ENCODE measurements at places on chromosomes 11 and 22.

- no peak for DNase-seq
These were observed 11.1 kb downstream of the RANGAP1 start for GRCh38 chr22:41274856-41275255.

- DNase-seq: no peak
These were observed 5.9 kb downstream of the RANGAP1 start for GRCh38 chr22:41280065-41280464.

DNA sequence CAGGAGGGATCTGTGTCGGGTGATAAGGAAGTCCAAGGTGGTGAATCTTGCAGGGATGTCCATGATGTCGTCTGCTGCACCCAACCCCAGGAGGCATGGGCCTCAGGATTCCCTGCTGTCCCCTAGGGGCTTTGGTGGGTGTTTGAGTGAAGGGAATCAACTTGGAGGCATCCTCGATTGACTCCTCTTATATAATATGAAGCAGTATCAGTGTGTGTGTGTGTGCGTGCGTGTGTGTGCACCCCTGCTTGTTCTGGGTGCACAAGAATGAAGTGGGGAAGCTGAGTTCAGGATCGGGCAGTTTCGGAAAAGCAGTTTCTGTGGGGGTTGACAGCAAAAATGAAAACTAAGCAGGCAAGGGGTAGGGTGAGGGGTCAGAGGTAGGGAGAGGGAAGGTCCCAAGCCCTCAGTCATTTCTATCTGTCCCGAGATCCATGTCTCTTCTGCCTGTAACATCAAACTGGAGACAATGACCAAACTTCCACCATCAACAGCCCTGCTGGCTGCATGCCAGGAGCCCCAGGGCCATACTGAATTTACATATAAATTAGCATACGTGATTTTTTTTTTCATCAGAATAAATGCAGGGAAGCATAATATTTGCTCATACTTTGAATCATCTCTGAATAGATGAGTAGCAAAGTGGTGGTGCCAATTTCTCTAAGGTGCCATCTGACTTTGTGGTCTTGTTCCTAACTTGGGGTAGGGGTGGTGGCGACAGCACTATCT, 2.0 kb downstream of the NTM start:
- DNase-seq: no peak

GRCh38 chr11:64871492-64871891, 6.9 kb downstream of the EHD1 start:
- DNase-seq: no peak

GRCh38 chr22:36116127-36116526, 44.4 kb downstream of the APOL3 start:
- DNase-seq: no peak

- no peak for DNase-seq
These were observed 107.9 kb downstream of the SCN3B start for GRCh38 chr11:123546515-123546914.

DNA sequence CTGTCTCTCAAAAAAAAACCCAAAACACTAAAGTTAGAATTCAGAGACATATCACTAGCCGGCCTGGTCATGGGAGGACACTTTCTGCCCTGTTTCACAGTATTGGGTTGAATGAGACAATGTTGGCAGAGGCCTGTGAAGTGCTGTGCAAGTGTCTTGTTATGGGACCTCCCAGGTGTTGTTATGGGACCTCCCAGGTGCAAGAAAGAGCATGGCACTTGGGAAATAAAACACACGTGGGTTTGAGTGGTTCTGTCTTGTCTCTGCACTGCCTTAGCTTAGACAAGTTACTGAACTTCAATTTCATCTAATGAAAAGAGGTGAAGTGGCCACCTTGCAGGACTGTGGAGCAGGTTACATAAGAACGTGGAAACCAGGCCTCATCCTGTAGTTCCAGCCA, 28.9 kb upstream of the RAB1B start:
- no peak for DNase-seq

- DNase-seq: no peak
These were observed 44.3 kb downstream of the CWF19L2 start for GRCh38 chr11:107413352-107413751.

DNA sequence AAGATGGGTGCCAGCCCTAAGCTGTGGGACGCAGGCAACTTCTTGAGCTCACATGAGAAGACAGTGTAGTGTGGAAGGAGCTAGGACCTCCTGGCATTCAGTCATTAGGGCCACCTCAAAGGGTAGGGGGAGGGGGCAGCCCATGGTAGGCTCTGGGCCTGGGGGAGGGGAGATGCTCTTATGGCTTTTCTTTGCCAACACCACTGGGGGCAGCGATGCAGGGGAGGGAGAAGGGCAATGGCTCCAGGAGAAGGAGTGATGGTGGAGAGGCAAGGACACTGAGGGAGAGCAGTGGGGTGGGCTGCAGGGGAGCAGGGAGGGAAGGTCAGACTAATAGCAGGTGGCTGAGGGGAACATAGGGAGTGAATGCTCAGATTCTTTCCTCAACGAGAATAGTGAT, 63.3 kb upstream of the SUSD2 start:
- DNase-seq: no peak

DNA sequence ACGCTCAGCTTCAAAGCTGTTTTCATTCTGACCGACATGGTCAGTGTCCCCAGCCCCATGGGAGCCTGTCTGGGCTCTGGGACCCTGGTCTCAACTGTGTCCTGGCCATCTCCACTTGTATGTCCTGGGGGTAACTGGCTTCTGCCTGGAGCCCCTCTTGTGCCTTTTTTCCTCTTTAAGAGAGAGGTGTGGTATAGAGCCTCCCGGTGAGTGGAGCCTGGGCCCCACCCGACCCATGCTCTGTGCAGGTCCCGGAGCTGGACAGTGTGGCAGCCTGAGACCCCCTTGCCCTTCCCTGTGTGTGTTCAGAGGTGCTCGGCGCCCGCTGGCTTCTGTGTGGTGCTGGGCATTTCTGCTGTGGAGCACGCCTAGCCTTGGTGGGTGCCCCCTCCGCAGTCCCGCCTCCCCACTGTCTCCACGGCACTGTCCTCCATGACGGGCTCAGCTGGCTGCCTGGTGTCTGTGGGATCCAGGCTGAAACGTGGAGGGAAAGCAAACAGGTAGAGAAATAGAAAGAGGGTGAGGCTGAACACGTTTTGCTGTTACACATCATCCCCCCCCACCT, 74.9 kb downstream of the PARVB start:
- no peak for DNase-seq

DNA sequence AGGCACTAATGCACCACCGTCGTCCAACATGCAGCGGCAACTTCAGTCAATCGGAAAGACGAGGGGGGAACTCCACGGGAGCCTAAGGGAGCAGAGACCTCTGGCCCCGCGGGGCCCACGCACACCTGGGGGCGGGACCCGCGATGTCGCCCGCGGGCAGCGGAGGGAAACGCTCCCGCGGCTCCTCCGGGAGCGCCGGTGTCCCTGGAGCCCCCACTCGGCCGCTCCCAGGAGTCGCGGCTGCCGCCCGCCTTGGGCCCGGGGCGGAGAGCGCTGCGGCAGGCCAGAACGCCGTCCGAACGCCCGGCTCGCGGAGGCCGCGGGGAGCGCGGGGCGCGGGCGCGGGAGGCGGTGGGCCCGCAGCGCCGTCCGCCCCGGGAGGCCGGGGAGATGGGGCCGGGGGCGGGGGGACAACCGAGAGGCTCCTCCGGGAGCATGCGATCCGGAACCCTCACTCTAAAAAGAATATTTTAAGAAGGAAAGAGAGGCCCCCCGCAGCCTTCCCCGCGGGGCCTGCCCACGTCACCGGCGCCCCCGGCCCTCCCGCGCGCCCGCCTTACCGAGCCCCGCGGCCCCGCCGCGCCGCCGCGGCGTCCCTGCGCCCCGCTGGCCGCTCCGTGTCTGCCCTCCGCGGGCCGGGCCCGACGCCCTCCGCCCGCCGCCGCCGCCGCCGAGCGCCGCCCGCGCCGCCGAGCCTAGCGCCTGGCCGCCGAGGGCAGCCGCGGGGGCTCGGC, 86.6 kb upstream of the ARHGAP32 start:
- DNase-seq: no peak

DNA sequence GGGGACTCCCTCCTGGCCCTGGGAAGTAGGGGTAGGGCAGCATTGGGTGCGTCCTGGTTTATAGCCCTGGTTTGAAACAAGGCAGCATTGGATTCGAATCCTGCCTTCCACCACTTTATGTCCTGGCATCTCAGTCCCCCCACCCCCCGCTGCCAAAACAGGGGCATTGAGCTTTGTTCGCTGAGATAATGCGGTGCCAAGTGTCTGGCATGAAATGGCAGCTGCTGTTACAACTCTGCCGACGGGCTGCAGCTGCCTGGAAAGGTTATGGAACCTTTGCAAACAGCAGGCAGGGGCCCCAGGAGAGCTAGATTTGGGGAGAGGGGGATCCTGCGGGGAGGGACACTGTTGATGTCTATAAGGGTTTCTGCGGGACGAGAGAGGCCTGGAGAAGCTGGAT, 1.9 kb downstream of the TST start:
- DNase-seq: no peak

DNA sequence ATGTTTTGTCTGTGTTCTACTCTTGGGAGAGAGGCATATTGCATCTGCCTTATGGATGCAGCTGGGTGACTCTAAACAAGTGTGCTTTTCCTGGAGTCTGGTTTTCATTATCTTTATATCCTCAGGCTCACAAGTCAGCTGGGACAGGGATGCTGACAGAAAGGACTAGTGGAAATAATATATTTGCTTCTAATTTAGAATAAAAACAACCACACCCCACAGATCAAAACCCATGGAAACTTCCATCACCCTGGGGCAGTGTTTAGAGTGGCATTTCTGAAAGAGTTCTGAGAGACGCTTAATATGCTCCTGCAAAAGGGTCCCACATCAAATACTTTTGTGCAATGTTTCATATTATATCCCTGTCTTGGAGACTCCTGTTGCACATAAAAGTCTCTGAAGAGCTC, 20.8 kb downstream of the KCNE3 start:
- no peak for DNase-seq

DNA sequence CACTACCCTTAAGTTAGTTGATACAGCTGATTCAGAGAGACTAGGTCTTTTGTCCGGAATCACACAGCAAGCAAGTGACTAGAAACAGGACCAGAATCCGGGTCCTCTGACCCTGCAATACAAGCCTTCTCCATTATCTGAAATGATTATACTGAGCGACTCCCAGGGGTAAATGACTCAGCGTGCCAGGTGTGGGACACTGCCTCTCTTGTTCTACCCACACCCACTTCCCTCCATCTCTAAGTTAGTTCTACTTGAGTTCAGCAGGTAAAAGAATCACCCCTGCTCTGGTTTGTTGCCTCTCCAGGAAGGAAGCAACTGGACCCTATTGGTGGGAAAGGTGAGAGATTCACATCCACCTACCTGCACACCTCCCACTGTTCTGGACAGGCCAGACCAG, 156.9 kb downstream of the DBX1 start:
- no peak for DNase-seq

- DNase-seq: peak; percentile 2
These were observed 12.7 kb upstream of the TMEM218 start for GRCh38 chr11:125123947-125124617.

DNA sequence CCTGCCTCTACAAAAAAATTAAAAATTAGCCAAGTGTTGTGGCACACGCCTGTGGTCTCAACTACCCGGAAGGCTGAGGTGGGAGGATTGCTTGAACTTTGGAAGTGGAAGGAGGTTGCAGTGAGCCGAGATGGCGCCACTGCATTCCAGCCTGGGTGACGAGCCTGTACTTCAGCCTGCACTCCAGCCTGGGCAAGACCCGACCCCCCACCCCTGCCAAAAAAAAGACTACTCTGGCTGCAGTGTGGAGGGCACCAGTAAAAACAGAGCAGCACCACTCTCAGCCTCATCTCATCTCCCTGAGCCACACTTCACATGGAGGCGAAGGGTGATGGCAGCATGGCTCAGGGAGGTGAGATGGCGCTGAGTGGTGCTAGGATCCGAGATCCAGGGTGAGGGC, 50.3 kb upstream of the THY1 start:
- DNase-seq: no peak

GRCh38 chr11:28108958-28109357, 770 bp downstream of the METTL15 start:
- DNase-seq: no peak

GRCh38 chr11:1389932-1390568, at the start of gene BRSK2:
TSS of gene BRSK2 (plus strand) at chr11:1389934. CDS start at chr11:1390285, 351 bp downstream.
- DNase-seq: no peak

GRCh38 chr11:108112057-108112456, 9.3 kb upstream of the ACAT1 start:
- no peak for DNase-seq

DNA sequence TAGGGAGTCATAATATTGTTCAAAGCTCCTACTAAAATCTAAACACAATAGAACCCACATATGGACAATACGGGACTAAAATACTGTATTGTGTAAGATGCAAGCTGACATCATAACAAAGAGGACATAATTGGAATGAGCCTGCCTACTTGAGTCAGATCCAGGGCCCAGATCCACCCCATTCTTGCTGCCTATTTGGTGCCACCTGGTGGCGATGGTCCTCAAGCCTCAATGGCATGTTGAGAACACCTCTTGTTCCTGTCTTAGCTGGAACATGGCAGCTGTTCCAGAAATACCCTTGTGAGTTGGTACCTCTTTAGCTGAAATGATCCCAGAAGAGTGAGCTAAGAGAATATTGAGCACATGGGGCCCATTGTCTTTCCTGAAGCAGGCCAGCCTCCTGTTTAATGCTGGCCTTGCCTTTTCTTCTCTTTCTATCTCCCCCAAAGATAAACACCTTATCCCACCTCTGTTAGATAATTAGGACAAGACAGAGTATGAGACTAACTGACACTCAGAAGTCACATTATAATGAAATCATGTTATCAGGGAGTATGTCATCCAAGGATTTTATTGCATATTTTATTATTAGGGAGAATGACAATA, 680.9 kb upstream of the ANO5 start:
- peak; percentile 42 for DNase-seq

DNA sequence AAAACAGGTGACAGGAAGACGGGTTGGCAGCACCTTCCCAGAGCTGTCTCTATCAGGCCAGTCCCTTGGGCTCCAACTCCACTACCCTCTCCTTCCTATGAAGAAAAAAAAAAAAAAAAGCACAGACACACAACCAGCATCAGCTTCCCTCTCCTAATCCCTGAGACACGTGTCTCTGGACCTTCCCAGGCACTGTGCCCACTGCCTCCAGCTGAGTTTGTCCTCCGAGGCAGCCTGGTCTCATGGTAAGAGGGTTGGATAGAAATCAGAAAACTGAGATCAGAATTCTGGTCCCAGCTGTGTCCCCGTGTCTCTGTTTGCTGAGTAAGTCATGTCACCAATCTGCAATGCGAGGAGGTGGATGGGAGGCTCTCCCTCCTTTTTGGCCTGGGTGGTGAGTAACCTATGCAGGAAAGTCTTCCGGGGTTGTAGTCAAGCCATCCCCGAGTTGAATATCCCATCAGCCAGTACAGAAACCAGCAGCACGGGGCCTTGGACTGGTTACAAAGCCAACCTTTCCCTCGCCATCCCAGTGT, 193.7 kb upstream of the TBCEL start:
- no peak for DNase-seq

Data from retinal pigment epithelial cell (primary cell).